ENCODE measurements at places on chromosomes 7 and 10.
A peak's percentile ranks its signal among the peaks of the same experiment; 100 is the strongest.

GRCh38 chr7:107180378-107180777 lies 11.6 kb downstream of the HBP1 start:
- peak; percentile 38 for DNase-seq

DNA sequence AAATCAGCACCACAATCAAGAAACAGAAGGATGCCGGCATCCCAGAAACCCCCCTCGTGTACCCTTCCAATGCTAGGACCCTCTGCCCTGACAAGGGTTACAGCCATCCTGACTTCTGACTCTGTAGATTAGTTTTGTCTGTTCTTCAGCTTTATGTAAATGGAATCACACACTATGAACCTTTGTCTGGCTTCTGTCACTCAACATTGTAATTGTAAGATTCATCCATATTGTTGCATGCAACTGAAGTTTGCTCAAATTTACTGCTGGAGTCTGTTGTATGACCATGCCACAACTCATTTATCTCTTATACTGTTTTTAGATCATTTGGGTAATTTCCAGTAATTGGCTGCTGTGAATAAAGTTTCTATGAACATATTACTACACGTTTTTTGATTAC lies 8.4 kb downstream of the IKZF5 start:
- DNase-seq: no peak

DNA sequence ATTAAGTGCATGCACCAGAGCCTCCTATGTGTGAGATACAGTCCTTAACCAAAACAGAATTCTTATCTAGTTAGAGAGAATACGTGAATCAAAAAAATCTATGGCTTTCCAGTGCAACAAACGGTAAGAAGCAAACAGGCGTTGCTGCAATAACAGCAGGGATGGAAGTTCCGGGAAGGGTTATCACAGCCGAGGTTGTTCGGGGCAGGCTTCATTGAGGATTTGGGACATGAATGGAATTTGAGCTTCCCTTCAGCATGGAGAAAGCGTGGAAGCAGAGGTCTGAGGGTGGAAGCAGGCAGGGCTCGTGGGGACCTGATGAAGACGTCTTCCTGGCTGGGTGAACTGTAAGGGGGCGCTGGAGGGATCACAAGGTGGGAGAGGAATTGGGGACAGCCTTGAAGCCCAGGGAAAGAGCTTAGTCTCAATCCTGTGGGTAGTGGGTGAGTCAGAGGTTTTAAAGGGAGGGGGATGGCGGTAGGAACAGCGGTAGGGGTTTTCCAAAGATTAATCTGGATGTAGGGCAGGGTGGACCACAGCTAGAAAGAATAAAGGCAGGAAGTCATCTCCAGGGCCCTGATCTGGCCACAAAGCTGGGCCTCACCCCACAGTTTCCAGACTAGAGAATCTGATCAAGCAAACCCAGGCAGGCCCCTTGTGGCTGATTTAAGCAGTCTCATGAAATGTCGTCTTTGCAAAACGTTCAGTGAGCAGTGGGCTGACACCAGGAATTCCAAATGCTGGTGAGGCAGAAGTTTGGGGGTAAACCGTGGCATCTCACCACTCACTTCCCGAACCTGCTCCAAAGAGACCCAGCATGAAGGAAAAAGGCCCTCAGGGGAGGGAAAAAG lies 65.1 kb downstream of the CALML3 start:
- DNase-seq: no peak

- no peak for DNase-seq
These were observed 214.7 kb downstream of the DNAJB6 start for GRCh38 chr7:157551325-157552070.

GRCh38 chr7:922334-923107 lies 32.0 kb downstream of the ADAP1 start:
- no peak for DNase-seq

DNA sequence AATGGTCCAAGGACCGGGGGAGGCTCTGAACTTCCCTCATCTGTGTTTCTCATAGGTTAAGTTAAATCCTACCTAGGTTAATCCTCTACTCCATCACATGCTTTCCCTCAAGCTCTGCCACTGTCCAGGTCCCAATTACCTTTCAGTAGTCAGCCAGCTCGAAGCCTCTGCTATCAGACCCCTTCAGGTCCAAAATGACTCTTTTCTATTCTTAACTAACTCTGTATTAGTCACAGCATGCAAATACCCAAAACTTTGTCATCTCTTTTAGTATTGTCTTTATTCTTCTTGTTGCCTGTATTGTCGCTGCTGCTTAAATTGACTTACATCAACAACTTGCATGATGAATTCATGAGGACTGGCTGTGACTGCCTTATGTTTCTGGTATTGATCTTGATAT lies 15.3 kb downstream of the PPP1R17 start:
- DNase-seq: no peak

- DNase-seq: no peak
These were observed 18.4 kb upstream of the STEAP2 start for GRCh38 chr7:90192876-90193750.

GRCh38 chr10:29541422-29542210 lies 93.2 kb downstream of the SVIL start:
- no peak for DNase-seq

DNA sequence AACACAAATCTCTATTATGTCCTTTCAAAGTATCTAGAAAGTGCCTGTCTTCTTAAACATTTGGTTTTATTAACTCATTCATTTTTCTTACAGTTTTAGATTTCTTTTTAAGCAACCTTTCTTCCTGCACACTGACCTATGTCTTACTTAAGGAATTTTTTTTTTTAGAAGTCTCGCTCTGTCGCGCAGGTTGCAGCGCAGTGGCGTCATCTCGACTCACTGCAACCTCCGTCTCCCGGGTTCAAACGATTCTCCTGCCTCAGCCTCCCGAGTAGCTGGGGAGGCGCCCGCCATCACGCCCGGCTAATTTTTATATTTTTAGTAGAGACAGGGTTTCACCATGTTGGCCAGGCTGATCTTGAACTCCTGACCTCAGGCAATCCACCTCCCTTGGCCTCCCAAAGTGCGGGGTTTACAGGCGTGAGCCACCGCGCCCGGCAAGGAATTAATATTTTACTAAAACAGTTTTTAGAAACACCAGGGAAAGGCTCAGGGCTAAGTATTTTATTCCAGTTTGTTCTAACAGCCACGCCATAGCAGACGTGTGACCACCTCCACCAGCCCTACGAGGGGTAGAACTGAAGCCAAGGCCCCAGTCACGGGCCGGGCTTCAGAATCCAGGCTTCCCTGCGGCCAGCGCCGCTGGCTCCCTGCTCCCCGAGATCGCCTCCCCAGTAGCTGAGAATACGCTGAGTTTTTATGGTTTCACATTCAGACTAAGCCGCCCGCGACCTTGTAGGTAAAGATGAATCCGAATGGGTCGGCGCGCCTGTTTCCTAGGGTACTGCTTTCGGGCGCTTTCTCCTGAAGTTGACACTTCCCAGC lies 941 bp upstream of the LUC7L2 start:
- no peak for DNase-seq

GRCh38 chr7:29848941-29849340 lies 42.6 kb downstream of the WIPF3 start:
- no peak for DNase-seq

GRCh38 chr10:45468079-45468478 lies 94.1 kb downstream of the ALOX5 start:
- no peak for DNase-seq

GRCh38 chr10:62001898-62002297 lies 100.4 kb downstream of the ARID5B start:
- DNase-seq: no peak

DNA sequence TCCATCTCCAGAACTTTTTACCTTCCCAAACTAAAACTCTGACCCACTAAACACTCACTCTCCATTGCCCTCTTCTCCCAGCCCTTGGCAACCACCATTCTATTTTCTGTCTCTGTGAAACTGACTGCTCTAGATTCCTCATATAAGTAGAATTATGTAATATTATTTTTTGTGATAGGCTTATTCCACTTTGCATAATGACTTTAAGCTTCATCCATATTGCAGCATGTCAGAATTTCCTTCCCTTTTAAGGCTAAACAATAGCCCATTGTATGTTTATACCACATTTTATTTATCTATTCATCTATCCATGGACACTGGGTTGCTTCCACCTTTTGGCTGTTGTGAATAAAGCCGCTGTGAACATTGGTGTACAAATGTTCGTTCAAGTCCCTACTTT lies 308.8 kb downstream of the RNLS start:
- no peak for DNase-seq

GRCh38 chr7:152173372-152174070 lies 148.0 kb downstream of the GALNT11 start:
- no peak for DNase-seq

DNA sequence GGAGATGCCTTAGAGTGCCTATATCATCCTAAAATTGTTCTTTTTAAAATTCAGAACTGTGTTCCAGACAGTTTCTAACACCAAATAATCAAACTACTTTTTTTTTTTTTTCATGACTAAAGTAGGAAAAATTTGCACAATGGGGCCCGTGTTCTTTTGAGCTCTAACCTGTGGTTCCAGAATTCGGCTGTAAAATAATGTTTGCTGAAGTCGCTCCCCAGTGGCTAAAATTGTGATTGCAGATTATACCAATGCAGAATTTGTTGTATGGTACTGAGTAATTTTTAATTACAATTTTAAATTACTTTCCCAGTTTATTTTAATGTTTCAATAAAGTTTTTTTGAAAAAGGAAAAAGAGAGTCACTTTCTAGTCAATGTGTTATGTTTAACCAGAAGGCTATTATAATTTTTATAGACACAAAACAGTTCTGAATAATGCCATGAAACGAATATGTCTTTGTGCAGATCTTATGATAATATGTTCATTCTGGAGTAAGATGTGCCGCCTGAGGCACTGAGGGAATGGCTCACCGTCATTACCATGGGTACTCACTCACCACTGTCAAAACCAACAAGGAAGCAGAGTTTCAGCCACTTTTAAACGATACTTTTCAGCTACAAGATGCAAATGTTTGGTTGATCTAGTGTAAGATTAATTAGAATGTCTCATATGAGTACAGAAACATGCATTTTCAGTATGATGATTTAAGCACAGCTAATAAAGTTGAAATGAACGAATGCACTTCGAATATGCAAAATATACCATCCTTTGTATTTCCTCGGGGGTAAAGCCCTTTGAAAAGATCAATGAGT lies 173.6 kb downstream of the PRKCQ start:
- DNase-seq: no peak

- DNase-seq: no peak
These were observed 103.3 kb upstream of the GATA3 start for GRCh38 chr10:7950981-7951847.

GRCh38 chr7:94129443-94130140 lies 125.4 kb upstream of the BET1 start:
- no peak for DNase-seq

- DNase-seq: no peak
These were observed 5.2 kb downstream of the AGAP3 start for GRCh38 chr7:151091431-151091830.

- no peak for DNase-seq
These were observed 148.8 kb upstream of the ZMIZ1 start for GRCh38 chr10:78920011-78920410.

DNA sequence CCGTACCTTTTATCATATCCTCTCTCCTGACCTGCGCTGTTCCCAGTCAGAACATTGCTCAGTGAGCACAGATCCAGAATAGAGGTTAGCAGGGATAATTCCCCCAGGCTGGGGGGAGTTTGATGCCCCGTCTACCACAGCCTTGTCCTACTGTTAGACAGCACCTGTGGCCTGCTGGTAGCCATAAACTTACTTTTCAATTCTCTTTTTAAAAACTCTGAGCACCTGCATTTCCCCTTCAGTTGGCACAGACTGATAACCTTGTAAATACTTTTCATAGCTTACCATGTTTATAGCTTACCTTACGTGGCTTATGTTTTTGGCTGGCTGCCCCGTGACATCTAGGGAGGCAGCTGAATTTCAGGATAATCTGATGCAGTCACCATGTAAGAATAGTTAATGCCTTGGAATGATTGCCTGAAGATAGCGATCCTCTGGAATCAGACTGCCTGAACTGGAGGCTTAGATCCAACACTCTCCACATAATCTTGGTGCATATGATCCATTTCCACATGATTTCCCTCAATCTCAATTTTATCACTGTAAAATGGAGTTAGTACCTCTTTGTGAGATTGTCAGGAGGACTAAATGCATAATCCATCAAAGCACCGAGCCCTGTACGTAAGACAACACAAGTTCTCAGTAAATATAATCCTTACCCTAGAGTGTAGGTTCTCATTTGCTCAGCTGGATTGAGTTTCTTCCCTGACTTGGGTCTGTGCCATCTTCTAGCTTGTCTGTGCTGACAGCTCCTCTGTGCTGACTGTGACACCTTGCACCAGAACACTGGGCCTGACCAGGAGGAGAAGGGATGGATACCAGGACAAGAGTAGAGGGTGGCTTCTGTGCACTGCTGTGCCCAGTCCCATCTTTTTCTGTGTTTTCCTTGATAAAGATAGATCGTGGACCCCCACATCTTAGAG lies 111.7 kb upstream of the GJD4 start:
- DNase-seq: no peak

DNA sequence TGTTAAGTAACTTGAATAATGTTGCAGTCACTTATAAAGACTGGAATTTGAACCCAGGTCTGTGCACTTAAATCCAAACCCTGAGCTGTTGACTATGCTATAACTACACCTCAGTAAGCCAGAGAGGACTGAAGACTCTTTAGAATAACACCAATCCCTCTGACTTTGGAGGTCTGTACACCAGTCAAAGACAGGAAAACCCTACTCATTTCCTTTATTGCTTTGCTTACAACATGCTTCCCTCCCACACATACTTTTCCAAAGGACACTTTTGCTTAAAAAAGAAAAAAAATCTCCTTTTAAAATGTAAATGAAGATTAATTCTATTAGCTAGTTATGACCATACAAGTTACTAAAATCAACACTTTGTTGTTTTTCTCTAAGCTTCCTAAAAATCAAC lies 184.7 kb upstream of the KCTD7 start:
- no peak for DNase-seq

DNA sequence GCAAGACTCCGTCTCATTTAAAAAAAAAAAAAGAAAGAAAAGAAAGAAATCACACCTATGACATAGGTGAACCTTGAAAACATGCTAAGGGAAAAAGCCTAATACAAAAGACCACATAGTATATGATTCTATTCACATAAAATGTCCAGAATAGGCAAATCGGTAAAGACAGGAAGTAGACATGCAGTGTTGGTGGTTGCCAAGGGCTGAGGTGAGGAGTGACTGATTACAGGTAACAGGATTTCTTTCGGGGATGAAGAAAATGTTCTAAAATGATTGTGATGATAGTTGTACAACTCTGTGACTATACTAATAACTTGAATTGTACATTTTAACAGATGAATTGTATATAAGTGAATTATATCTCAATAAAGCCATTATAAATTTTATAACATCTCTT lies 3.3 kb downstream of the XPNPEP1 start:
- DNase-seq: no peak

DNA sequence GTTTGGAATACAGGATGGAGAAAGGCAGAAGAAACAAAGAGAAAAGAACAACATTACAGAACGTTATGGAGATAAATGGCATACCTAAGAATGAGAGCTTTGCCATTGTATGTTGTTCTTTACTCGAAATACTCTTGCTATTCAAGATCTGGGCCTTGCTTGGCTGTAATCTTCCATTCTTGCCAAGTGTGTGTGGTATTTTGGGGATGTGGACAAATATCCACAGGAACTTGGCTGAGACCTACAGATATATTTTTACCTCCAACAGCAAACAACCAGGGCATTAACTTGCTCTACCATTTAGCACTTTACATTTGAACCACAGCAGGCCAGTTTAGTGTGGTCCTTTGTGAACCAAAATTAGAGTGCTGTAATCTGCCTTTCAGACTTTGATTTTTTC lies 76.3 kb downstream of the DKK1 start:
- DNase-seq: no peak

- DNase-seq: no peak
These were observed 62.7 kb upstream of the FGL2 start for GRCh38 chr7:77262316-77262715.
